LHCN-M2 (cell line): ENCODE measurements at places on chromosomes 1 and 21. TPM values are rescaled to one million over a fixed set of nuclear protein-coding genes. Genes with fewer than 3 reads are reported as not detected.

GRCh38 chr1:208271236-208271635, 27.1 kb upstream of the PLXNA2 start:
- DNase-seq = no peak

DNA sequence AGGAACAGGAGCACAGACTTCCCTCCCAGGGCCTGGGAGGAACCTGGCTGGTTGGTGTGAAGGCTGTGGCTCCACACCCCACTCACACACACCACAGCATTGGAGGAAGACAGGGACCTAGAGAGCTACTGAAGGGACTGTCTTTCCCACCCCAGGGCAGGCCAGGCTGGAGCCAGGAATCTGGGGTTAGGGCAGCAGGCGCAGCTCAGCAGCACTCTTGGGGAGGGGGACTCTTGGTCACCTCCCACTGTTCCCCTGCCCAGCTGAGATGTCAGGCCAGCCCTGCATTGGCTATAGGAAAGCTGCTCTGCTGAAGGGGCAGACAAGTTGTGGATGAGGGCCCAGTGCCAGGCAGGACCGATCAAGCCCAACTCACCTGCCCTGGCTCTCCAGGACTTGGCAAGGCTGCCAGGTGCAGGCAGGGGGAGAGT, 1.6 kb upstream of the PLEKHA6 start:
- DNase-seq = no peak

- no peak for DNase-seq
Observed at GRCh38 chr1:208160259-208160819, 83.8 kb downstream of the PLXNA2 start.

GRCh38 chr1:197810812-197811211, 35.5 kb upstream of the DENND1B start:
- DNase-seq = no peak

DNA sequence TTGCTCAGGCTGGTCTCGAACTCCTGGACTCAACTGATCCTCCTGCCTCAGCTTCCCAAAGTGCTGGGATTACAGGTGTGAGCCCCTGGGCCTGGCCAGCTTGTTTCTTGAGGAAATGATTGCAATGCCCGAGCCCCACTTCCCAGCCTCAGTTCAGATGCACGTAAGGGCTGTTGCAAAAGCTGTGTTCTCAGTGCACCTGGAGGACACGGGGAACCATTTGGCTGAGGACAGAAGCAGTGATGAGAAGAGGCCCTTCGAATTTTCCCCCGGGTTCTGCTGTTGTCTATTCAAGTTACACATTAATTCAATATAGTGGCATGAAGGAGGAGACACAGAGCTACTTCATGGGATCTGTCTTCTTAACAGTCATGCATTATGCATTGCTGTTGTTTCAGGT, 78.8 kb upstream of the WDR26 start:
- DNase-seq = no peak

DNA sequence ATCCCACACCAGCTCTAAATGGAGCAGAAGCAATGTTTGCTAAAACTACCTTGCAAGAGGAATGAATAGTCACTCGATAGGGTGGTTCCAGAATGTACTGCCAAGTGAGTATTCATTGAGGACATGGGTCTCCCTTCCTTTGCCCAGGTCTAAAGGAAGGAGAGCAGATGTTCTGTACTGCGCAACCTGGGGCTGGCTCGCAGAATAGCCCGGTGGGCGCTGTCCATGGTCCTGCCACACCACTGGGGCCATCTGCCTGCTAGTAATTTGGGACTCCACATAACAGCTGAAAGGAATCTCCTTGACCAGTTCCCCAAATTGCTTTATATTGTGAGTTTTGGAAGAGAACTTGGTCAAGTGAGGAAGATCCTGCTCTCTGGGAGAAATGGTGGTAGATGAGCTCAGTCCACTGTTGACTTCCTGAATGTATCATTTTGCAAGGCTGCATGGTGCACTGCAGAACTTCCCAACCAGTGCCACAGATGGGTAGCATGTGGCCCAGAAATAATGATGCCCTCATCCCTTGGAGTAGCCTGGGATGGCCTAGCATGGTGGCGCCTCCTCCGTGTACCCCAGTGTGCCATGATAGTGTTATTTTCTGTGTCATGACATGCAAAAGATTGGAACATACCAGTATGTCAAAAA, 5.7 kb downstream of the SLC6A17 start:
- DNase-seq = peak; percentile 45

GRCh38 chr1:117209094-117209493, 1.6 kb downstream of the VTCN1 start:
- no peak for DNase-seq

GRCh38 chr1:181128592-181129497, 40.3 kb downstream of the IER5 start:
- DNase-seq = no peak

DNA sequence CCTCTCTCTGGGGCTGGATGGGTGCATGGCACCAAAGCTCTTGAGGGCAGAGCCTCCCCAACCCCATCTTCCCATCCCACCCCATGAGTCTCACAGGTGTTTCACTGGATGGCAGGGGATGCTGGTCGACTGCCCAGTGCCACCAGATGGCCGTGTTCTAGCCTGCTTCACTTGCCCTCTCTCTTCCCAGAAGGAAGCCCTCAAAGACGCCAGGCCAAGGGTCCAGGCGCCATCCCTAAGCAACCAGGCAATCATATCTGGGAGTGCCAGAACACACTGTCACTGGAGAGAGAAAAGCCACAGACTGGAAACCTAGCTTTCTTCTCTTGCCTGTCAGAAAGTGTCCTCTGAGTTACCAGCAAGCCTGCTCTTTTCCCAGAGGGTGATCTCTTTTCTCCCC, 26.7 kb downstream of the PIGM start:
- DNase-seq = no peak

GRCh38 chr1:169129109-169129784, 22.8 kb downstream of the ATP1B1 start:
- no peak for DNase-seq

GRCh38 chr1:190564117-190564516, 86.5 kb upstream of the BRINP3 start:
- no peak for DNase-seq

DNA sequence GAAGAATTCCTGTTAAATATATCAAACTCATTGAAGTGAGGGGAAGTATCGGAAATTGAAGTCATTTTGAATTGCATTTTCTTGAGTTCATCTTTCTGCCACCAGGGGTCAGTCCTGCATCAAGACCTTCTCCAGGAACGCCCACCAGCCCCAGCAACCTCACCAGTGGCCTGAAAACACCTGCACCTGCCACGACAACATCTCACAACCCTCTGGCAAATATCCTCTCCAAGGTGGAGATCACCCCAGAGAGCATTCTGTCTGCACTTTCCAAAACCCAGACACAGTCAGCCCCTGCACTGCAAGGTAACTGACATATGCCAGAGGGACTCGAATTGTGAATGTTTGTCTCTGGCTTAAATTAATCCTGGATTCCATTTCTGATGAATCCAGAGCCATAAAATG, 22.8 kb upstream of the TARS2 start:
- DNase-seq = peak; percentile 41

DNA sequence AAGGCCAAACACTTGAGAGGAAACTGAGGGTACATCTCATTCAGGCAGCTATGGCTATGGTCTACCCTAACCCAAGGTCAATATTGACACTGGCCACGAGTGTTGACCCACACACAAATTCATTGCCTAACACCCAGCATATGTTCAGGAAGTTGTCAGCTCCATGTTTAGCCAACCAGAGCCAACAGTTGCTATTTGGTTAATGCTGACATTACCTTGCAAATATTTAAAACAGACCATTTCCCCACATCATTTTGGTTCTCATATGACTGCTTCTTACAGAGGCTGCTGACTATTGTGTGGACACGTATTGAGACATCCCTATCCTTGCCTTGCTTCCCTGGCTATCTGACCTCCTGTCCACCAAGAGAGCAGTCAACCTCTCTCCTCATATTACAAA, 97.3 kb downstream of the LMX1A start:
- no peak for DNase-seq

GRCh38 chr21:37574751-37575150, 208.2 kb downstream of the DYRK1A start:
- no peak for DNase-seq

DNA sequence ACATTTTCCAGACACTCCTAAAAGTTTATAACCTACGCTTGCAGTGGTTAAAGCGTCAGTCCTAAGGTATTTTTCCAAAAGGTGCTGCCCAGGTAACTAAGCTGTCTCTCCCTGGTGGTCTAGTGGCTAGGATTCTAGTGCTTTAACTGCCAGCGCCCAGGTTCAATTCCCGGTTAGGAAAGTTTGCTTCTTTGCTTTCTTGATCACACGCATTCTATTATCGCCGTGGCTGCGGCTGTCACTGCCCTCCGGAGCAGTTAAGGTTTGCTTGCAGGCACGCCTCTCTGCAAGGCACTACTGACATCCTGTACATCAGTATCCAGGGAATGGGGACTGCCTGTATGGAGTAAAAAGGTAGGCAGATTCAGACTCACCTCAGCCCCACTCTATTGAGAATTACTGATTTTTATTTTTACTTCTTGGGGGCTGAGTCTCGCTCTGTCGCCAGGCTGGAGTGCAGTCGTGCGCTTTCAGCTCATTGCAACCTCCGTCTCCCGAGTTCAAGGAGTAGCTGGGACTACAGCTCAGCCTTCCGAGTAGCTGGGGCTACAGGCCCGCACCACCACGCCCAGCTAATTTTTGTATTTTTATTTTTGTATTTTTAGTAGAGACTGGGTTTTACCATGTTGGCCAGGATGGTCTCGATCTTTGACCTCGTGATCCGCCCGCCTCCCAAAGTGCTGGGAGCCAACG, 53.2 kb upstream of the CFAP126 start:
- DNase-seq = no peak

DNA sequence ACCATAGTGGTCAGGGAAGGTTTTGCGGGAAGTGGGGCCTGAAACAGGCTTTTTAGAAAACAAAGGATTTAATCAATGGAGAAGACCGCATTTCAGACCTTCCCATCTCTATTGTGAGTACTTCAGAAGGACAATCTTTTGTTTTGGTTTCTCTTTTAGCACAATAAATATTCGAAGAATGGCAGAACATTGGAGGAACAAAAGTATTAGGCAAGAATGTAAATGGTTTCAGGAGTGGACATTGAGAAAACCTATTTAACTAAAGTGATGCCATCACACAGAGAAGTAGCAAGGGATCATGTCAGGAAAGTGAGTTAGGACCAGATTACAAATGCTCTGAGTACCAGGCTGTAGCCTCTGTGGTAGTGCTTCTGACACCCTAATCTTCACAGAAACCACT, 26.8 kb upstream of the UBE2U start:
- DNase-seq = no peak

GRCh38 chr1:167669209-167670124, 39.4 kb downstream of the RCSD1 start:
- DNase-seq = no peak

DNA sequence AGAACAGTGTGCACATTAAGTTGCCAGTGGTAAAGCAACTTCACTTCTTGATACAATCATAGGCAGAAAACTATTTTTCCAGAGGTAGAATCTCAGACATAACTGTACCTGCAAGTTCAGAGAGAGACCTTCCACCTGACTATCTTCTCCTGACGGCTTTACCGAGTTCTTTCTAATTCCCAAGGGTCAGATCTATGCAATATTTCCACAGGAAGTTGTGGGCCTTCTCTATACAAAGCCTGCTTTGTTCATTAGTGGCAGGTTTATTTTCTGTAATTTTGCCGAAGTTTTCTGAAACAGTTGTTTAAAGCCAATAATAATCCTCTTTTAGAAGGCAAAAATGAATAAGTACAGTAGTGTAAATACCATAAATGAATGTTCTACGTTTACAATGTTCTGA, 58.2 kb upstream of the RCC1 start:
- no peak for DNase-seq

GRCh38 chr1:61887076-61887867, 145.0 kb downstream of the PATJ start:
- no peak for DNase-seq

- DNase-seq = no peak
Observed at GRCh38 chr1:234200566-234200965, 172.7 kb upstream of the COA6 start.

- no peak for DNase-seq
Observed at GRCh38 chr1:199734186-199734585, 293.3 kb upstream of the NR5A2 start.

GRCh38 chr21:31252611-31253010, 91.5 kb downstream of the TIAM1 start:
- no peak for DNase-seq

- no peak for DNase-seq
Observed at GRCh38 chr1:34869760-34870159, 10.2 kb upstream of the SMIM12 start.

DNA sequence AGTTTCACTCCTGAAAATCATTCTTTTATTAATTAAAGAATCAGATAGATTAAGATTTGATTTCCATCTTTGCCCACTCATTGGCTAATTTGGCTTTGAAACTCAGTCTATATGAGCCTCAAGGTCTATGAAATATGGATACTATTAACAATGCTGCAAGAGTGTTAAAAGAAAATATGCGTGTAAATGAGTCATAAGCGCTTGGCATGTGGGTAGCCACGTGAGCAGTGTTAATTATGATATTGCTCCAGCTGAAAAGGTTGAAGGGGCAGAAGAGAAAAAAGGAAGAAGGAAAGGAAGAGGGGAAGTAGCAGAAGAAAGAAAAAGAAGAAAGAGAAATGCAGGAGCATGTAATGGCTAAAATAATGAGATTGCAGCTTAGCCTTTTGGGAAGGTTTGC, 151.4 kb downstream of the CHRM3 start:
- no peak for DNase-seq

- no peak for DNase-seq
Observed at GRCh38 chr1:63738772-63739171, 35.0 kb upstream of the ROR1 start.

- no peak for DNase-seq
Observed at GRCh38 chr1:22855668-22856606, 116.7 kb downstream of the LACTBL1 start.

- DNase-seq = no peak
Observed at GRCh38 chr1:192918259-192918658, 109.4 kb downstream of the RGS2 start.

GRCh38 chr1:201553496-201554189, 14.7 kb downstream of the NAV1 start:
- no peak for DNase-seq

- no peak for DNase-seq
Observed at GRCh38 chr1:68376441-68376840, 73.3 kb downstream of the RPE65 start.

The TMIGD3 gene
- total RNA-seq = not detected in 2 replicates

The AMY1C gene
- total RNA-seq = not detected in 2 replicates

The NBPF6 gene
- total RNA-seq = not detected in 2 replicates

The OR2L5 gene
- total RNA-seq = not detected in 2 replicates

The C1orf115 gene
- under 0.01 and 0.11 TPM in 2 replicates for total RNA-seq

The LGR6 gene
- not detected in 2 replicates for total RNA-seq

The FMOD gene
- total RNA-seq = 3.0 and 3.1 TPM in 2 replicates

The HSF2BP gene
- 2.4 and 2.6 TPM in 2 replicates for total RNA-seq

The RASSF5 gene
- total RNA-seq = 0.19 and 0.63 TPM in 2 replicates

The C1orf94 gene
- total RNA-seq = not detected in 2 replicates

The MYOG gene
- 0.13 and 5.7 TPM in 2 replicates for total RNA-seq

The RAB25 gene
- not detected in 2 replicates for total RNA-seq

The NIPAL3 gene
- total RNA-seq = 18.8 and 19.2 TPM in 2 replicates

The SERPINC1 gene
- total RNA-seq = not detected in 2 replicates

The OR6K3 gene
- total RNA-seq = not detected in 2 replicates

The MSH4 gene
- total RNA-seq = not detected in 2 replicates
